ENCODE measurements at places on chromosomes 7 and 10. TPM values are rescaled to one million over a fixed set of nuclear protein-coding genes. Genes with fewer than 3 reads are reported as not detected.

DNA sequence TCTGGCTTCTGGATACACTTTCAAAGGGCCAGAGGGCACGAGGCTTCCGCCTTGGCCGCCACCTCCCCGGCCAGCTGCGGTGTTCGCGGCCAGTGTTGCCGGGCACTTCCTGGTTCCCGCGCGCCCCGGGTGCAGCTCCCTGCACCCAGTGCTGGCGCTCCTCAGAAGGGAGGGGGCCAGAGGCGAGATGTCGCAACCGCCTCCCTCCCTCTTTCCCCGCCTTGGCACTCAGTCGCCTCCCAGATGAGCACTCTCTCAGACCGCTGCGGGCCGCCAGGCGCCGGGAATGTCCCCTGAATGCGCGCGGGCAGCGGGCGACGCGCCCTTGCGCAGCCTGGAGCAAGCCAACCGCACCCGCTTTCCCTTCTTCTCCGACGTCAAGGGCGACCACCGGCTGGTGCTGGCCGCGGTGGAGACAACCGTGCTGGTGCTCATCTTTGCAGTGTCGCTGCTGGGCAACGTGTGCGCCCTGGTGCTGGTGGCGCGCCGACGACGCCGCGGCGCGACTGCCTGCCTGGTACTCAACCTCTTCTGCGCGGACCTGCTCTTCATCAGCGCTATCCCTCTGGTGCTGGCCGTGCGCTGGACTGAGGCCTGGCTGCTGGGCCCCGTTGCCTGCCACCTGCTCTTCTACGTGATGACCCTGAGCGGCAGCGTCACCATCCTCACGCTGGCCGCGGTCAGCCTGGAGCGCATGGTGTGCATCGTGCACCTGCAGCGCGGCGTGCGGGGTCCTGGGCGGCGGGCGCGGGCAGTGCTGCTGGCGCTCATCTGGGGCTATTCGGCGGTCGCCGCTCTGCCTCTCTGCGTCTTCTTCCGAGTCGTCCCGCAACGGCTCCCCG is at the start of gene FFAR4:
FFAR4 (plus strand) TSS at position 231 of the 842 bp plus-strand sequence; CDS start at position 287, 56 bp downstream.
- peak; percentile 75 for DNase-seq

DNA sequence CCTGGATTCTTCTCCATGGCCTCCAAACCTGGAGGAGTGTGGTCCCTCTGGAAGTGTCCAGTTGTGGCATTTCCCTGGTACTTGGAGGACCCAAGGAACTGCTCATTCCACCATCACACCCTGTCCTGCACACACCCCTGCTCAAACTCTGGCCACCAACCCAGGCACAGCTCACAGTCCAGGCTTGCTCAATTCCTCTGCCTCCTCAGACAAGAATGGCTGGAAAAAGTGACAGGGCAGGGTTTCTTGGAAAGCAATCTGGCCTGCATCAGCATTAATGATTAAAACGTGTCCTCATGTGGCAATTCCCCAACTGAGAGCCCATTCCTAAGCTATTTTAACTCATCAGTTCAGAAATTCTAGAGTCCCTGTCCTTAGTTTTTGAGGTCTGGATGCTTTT is 17.2 kb upstream of the TPST1 start:
- DNase-seq: peak; percentile 25

Gene ECHDC3
- total RNA-seq: 17.6 TPM

Gene SP4
- total RNA-seq: 3.9 TPM

Gene TACR2
- 0.22 TPM for total RNA-seq

Data from colonic mucosa (tissue), 4 donors.